IMR-90 (cell line): ENCODE measurements at places on chromosomes 1 and 21. TPM values are rescaled to one million over a fixed set of nuclear protein-coding genes. Genes with fewer than 3 reads are reported as not detected.

- no peaks in the 10 kb centered on the region for H3K36me3 ChIP-seq
- no peaks in the 10 kb centered on the region for H3K4me1 ChIP-seq
- no peaks in the 10 kb centered on the region for H3K27me3 ChIP-seq
- H3K4me3 ChIP-seq: no peak overlapping the region
These were observed 93.1 kb downstream of the LMO4 start for GRCh38 chr1:87421809-87422208.

- H3K27ac ChIP-seq: no peak overlapping the region
- H3K4me1 ChIP-seq: peaks cover 15% of the 10 kb centered on the region
- no peak overlapping the region for H3K4me3 ChIP-seq
These were observed 130.8 kb downstream of the S1PR1 start for GRCh38 chr1:101367630-101368029.

- peaks cover 9% of the 10 kb centered on the region for H3K4me1 ChIP-seq
- no peaks in the 10 kb centered on the region for H3K27me3 ChIP-seq
These were observed 34.0 kb downstream of the TMEM53 start for GRCh38 chr1:44640200-44640853.

The RSRP1 gene
- 71.0 and 73.9 TPM in 2 replicates for total RNA-seq

The TNFRSF18 gene
- total RNA-seq: 0.18 TPM in 1 of 2 replicates, not detected in the other
